Stimulated activated CD8-positive, alpha-beta memory T cell treated with anti-CD3 and anti-CD28 coated beads, Interleukin-15, amount 100 ng/mL, for 48 hours (primary cell): ENCODE measurements at places on chromosomes 5 and 9.

DNA sequence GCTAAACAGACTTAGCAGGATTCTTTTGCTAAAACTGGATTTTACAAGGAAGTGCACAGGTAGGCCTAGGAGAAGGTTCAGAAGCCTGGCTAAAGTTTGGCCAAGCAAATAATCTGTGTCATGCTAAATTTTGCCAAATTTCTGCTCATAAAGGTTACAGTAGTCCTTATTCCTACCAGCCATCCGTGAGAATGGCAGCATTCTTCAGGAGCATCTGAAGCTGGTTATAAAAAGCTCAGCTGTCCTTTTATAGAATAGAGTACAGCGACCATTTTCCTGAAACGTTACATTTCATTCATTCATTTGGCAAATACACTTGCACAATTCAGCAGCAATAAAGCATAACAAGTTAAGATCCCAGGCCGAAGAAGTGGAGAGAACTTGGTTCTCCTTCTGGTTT, 6.9 kb downstream of the GSN start:
- DNase-seq = no peak

DNA sequence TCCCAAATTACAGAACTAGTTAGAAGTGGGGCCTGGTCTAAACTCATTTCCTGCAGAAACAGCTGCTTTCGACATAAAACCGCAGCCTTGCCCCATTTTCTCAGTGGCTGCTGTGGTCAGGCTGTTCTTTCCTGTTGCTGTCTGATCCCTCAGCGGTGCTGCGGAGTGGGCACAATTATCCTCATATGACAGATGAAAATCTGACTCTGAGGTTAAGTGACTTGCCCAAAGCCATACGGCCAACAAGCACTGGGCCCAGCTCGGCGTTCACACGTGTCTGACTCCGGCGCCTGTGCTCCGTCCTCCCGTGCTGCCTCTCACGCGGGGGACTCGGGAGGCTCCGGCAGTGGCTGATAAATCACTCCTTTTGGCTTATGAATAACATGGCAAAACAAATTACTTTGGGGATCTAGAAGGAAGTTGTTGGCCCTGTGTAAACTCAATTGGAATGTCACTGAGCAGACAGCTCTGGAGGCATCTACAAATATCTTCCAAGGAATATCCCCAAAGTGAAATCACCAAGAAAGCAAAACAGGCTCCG, 142.6 kb upstream of the LMX1B start:
- peak; percentile 78 for DNase-seq

- DNase-seq = no peak
Measured at GRCh38 chr5:127887282-127887681, 184.1 kb downstream of the CCDC192 start.

DNA sequence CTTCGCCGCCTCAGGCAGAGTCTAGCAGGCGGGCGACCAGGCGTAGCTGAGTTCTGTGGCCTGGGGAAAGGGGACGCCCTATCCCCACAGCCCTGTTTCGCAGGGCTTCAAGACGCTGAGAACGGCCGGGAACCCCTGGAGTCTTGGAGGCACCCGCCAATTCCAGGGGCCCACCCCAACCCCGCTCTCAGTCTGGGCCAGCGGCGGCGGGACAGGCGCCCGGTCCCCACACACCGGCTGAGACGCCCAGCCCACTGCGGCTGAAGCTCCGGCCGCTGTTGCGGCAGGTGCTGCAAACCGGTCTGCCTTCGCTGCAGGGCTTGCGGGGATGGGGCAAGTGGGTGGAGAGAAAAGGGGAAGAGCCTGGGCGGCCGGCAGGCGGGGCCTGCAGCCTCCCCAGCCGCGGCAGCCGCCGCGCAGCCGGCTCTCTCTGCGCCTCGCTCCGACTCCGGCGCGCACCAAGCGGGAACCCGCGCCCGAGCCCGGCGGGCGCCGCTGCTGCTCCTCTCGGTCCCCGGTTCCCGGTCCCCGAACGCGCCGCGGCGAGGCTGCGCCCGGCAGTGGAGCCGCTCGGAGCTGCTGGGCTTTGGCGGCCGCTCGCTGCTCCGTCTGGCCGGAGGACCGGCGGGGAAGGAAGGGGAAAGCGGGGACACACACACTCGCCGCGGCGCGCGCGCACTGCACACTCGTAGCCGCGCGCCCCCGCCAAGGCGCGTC, at the start of gene PIP5K1B:
PIP5K1B (plus strand) TSS at position 427 of the 717 bp plus-strand sequence. CDS start 117,375 bp downstream, outside the sequence.
- peak; percentile 49 for DNase-seq

DNA sequence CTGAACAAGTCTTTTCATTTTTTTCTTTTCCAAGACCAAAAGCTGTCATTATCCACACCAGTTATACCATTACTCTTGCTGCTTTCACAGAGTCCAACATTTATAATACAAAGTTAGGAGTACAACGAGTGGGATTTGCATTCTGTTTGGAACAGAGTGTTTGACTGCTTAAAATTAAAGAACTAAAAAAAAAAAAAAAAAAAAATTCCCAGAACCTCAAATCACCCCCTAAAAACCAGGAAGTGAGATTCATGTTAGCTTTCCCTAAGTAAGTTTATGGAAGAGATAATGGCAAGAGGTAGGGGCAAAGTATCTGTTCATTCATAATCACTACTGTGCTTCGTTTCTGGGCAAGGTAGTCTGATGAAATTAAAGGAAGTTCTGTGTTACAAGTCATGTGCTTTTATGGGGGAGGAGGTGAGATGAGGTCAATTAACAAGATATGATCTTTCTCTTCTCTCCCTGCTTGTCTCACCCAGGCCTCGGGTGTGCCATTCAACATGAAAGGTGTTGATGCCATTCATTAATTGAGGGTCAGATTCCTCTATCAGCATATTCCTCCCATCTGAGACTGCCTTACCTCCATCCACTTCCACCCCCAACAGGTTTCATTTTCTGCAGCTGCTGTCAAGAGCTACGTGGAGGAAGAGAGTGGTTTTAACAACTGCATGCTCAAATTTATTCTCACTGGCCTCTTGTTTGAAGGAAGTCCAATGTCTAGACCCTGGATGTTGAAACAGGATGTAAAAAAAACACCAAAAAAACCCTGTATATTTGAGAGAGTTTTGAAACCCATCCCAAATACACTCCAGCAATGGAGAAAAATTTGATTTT, 58.1 kb downstream of the MARCHF3 start:
- DNase-seq = peak; percentile 1

- peak; percentile 77 for DNase-seq
Measured at GRCh38 chr9:136532799-136533774, 12.8 kb downstream of the NOTCH1 start.

DNA sequence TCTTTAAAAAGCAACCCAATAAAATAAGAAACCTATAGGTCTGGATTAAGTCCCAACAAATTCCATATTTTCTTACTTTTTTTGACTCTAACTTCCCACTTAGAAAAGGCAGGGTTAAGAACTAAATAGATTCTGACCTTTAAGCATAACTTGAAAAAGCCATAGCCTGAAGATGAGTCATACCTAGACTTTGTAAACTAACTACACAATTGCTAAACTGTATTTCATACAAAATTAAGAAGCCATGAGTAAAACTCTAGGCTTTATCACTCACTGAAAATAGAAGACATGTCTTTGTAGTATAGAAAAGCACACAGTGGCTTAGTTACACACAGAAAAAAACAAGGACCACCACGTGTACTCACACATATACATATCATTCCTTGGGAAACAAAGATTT, 51.5 kb downstream of the MLLT3 start:
- no peak for DNase-seq

- DNase-seq = no peak
Measured at GRCh38 chr9:93252781-93253530, 69.0 kb downstream of the WNK2 start.

DNA sequence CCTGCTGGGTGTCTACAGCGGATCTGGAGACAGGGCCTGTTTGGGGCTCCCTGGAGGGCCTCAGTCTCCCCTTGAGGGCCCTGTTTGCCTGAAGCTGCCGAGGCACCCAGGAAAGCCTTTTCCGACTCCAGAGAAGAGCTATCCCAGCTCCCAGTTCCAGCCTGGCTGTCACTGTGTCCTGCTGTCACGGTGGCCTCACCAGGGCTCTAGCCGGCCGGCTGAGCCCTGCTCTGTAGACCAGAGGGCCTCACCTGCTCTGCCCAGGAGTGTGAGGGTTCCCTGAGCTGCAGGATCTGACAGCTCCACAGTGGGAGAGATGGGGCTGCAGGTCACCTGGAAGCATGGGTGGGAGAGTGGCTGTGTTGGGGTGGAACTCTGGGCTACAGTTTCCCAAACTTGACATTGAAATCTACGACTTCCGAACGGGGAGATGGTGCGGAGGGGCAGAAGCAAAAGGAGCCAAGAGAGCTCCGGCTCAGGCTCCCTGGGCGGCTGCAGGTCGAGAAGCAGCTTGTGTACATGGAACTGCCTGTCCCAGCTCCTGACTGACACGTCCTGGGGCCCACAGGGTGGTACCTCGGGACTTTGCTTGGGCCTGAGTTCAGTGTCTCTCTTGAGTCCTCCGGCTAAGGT, 94.9 kb downstream of the CACNA1B start:
- no peak for DNase-seq

DNA sequence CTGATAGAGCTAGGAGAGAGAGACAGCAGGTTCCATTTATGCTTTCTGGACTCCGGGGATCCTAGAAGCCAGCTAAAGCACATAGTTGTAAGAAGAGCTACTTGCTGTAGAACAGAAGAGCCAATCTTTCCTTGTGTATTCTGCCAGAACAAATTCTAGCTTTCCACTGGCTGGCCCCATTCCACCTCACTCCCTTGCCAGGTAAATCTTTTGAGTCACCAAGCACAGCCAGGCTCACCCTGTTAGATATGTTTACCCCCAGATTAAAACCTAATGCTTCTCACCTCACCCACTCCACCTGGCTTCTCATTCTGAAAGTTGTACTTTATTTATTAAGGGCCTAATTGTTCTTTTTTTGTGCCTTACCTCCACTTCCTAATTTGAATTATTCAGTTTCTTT, 48.9 kb upstream of the CHD1 start:
- no peak for DNase-seq

DNA sequence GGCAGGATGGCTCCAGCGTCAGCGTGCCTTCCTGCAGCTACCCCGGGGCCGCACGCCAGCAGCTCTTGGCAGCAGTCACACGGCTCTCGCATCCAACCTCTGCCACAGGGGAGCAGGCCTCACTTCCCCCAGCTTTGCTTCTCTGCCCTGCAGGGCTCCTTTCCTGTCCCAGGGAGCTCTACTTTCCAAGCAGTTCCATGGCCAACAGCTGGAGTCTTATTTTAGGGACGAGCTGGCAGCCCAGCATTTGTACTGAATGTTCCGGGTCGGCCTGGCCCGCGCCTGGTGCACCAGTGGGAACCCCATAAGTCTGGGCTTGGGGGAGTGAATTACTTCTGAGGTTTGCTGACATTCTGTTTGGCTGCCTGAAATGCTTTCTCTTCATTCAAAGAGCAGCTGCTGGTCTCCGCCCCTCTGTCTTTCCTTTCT, 34.6 kb downstream of the GADD45G start:
- DNase-seq = no peak

DNA sequence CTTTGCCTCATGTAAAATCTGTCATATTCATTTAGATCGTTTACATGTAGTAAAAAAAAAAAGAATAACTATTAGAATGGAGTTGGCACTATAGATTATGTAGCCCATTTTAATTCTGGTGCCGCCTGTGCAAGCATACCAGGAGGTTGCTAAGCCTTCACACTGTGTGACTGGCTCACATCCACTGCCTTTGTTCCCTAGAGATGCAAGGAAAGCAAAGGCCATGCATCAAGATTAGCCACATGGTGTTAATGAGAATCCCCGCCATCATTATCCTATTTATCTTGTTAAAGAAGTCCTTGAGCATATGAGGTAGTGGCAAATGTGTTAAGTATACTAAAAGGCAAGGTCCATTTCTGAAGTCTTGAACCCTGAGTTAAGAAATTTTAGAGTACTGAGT, 279.6 kb downstream of the RFX3 start:
- DNase-seq = no peak

DNA sequence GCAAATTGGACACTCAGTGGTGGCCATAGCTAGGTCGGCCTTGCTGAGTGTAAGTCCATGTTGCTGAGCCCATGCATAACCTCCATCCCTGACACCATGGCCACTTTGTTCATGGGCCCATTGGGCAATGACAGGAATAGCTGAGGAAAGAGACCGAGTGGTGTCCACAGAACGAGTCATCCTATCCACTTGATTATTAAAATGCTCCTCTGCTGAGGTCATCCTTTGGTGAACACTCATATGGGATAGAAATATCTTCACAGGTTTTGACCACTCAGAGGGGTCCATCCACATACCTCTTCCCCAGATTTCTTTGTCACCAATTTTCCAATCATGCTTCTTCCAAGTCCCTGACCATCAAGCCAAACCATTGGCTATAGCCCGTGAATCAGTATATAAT, 63.6 kb downstream of the PPIC start:
- no peak for DNase-seq

GRCh38 chr9:87490225-87490624, 7.4 kb upstream of the DAPK1 start:
- DNase-seq = no peak

DNA sequence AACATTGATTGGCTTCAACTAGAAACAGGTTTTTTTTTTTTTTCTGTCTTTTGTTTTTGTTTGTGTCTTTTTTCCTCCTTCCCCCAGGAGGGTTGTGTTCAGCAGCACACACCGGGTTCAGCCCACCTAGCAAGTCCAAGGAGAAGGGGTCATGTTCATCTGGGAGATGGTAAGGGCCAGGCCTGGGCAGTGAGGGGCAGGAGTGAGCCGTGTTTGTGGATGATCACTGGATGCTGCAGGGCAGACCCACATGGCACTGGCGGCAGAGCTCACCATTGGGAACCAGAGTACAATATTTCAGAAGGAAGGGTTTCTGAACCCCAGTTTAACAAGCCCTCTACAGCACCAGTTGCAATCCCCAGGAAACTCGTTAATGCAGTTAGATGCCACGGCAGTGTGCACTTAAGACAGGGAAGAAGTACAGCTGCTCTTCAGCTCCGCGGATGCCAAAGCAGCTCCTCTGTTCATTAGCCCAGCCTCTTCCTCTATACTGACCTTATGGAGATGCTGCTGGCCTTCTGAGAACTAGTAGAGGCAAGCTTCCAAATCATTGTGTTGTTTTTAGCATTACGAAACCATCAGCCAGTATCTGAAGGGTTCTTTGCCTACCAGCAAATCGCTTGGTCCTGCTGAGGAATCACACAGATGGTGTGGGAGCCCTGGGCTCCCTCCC, 508.2 kb upstream of the WWC1 start:
- no peak for DNase-seq

- no peak for DNase-seq
Measured at GRCh38 chr9:120926397-120926928, at the start of gene TRAF1. TRAF1 (minus strand) TSS chr9:120926796; CDS start chr9:120926075, 721 bp downstream.

DNA sequence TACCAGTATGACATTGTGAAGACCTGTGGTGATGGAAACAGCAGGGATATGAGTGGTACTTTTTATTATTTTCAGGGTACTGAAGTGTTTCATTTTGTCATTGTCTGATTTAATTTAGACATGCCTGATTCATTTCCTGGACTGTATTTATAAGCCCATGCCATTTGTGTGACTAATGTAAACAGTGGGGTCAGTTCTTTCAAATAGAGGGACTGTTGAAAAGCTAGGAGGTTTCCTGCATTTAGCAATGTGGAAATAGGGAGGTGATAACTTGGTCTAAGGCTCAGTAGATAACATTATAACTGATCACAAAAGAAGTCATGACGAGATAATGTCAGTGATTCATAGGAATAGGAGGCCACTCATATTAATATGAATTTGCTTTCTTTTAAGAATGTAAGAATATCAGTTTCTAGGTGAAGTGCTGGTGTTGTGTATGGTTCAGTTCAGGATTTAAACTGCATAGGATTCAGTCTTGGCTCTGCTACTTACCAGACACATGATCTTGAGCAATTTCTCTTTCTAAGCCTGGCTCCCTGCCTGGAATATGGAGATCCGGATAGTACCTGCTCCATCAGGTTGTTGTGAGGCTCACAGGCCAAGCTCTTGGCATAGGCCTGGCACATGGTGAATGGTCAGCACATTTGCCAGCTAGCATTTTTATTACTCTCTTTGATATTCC, 7.5 kb downstream of the RASGRF2 start:
- no peak for DNase-seq
